Stimulated activated CD4-positive, alpha-beta T cell treated with anti-CD3 and anti-CD28 coated beads, Interleukin-1b, Interleukin-23, amount 100 ng/mL, for 1 hour (primary cell): ENCODE measurements at places on chromosomes 2 and 18.

DNA sequence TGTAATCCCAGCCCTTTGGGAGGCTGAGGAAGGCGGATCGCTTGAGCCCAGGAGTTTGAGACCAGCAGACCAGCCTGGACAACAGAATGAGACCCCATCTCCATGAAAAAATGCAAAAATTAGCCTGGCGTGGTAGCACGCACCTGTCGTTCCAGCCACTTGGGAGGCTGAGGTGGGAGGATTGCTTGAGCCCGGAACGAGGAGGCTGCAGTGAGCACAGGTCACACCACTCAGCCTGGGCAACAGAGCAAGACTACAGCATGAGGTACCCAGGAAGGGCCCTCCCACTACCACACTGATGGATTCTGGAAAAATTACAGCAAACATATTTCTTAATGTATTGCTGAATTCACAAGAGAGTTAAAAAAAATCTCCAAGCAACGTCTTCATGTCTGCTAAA is 56.3 kb upstream of the HPCAL1 start:
- no peak for DNase-seq

- DNase-seq, result no peak
These were observed 204.6 kb upstream of the TNP1 start for GRCh38 chr2:217064234-217065011.

GRCh38 chr18:59876310-59876626 is 23.5 kb upstream of the PMAIP1 start:
- no peak for DNase-seq

DNA sequence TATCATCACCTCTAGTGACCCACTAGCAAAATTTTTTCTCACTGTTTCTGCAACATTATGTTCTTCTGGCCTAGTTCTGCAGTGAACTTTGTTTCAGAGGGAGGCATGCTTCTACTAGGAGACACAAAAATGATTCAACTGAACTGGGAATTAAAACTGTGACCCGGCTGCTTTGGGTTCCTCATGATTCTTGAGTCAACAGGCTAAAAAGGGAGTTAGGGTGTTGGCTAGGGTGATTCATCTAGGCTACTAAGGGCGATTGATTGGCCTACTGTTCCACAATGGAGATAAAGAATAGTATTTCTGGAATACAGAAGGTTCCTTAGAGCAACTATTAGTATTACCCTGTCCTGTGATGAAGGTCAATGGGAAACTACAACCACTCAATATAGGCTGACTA is 179.5 kb downstream of the PPP1R1C start:
- DNase-seq, result no peak

GRCh38 chr2:6072276-6072675 is 380.1 kb downstream of the SOX11 start:
- no peak for DNase-seq

GRCh38 chr2:191617575-191617974 is 60.4 kb upstream of the NABP1 start:
- DNase-seq, result peak; percentile 22

GRCh38 chr2:239457586-239458445 is 57.0 kb upstream of the HDAC4 start:
- DNase-seq, result no peak

- no peak for DNase-seq
These were observed 7.5 kb upstream of the SERPINB13 start for GRCh38 chr18:63579616-63580015.

GRCh38 chr2:69208023-69208595 is 178.9 kb downstream of the GFPT1 start:
- DNase-seq, result no peak

DNA sequence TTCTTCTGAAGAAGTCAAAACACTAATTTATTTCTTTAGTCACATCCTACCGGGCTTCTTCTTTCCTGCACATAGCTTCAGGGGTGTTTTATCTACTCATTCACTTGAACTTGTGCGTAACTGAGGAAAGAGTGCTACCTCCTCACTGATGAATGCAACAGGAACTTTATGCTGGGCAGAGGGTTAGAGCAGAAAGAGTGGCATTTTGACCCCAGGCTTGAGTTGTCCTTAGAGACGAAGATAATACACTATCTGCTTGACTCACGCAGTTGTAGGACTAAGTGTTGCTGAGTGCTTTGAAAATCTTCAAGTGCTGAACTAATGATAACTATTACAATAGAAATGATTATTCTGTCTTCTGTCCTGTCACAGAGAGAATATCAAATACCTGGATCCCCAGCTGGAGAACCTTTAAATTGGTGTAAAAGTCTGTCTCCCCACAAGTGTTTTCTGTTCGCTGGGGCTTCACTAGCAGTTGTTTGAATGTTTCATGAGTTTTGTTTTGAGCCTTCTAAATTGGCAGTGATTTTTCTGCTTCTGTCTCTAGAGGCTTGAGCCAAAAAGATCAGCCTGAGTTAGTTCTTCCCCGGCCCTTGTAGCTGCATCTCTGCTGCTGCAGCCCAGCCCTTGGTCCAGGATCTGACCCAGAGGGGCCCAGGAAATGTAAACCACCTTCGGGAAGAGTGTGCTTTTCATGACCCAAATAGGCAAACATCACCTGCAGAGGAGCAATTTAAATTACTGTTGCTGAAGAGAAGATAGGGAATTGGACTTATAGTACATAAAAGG is 86.3 kb upstream of the LGALSL start:
- no peak for DNase-seq
